ENCODE measurements at places on chromosomes 16 and 17.

DNA sequence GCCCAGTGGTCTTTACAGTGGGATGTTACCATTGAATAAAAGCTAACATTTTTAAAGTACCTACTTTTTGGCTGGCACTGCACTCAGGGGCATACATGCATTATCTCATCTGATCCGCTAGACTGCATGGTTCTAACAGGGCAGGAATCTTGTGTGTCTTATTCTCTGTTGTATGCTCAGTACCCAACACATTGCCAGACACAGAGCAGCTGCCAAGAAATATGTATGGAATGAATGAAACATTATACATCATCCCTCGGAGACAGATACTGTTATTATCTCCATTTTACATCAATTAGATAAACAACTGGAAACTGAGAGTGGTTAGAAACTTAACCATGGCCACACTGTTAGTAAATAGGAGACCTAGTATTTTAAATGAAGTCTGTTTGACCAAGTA is 74.1 kb upstream of the CDH11 start:
- DNase-seq: no peak

GRCh38 chr16:56547120-56547948 is 17.5 kb upstream of the MT4 start:
- DNase-seq: no peak

GRCh38 chr17:43597624-43598356 is 51.6 kb upstream of the ETV4 start:
- DNase-seq: no peak

DNA sequence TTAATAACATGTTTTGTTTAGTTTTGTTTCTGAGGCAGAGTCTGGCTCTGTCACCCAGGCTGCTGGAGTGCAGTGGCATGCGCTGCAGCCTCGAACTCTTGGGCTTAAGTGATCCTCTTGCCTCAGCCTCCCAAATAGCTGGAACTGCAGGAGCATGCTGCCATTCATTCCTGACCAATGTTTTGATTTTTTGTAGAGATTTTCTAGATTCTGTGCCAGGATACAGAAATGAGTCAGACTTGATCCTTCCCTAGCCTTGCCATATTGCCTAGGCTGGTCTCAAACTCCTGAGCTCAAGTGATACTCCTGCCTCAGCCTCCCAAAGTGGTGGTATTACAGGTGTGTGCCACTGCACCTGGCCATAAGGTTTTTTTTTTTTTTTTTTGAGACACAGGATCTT is 17.7 kb downstream of the TAOK1 start:
- DNase-seq: no peak

GRCh38 chr16:85451641-85452363 is 161.3 kb upstream of the GSE1 start:
- no peak for DNase-seq

DNA sequence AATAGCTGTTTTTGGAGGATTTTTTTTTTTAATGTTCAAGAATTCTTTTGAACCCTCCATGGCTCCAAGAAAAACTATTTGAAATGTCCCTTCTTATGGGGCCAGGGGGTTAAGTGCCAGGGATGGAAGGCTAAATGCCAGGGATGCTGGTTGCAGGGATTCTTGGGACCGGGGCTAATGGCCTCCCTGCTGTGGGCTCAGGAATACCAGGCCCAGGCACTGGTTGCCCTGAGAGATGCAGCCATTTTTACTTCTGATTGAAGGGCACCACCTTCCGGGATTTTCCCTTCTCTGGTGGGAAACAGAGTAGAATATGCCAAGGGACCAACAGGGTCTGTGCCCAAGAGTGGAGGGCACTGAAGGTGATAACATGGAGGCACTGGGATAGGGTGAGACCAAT is 10.9 kb upstream of the KAT7 start:
- DNase-seq: no peak

GRCh38 chr17:799261-799660 is 17.1 kb downstream of the MRM3 start:
- DNase-seq: no peak

DNA sequence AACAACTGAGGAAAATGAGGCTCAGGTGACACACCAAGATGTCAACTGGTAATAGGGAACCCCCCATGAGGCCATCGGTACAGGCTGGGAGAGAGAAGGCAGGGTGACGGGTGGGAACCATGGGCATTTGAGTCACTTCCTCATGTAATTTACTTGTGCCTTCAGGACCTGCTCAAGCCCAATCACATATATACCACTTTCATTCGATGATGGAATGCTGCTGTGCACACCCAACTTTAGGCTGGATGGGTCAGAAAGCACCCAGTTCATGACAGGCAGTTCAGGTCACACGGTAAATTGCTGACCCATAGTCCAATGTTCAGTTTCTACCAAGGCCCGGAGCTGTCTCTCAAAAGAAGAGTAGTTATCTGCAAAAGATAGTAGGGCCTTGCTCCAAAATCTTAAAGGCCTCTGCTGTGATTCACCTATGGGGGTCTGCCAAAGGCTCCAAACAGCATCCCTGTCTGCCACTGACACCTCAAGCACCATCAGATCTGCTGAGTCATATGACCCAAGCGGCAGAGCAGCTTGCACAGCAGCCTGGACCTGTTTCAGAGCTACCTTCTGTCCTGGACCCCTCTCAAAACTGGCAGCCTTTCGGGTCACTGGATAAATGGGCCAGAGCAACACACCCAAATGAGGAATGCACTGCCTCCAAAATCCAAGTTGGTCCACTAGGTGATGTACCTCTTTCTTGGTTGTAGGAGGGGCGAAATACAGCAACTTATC is 24.7 kb downstream of the ZZEF1 start:
- no peak for DNase-seq

GRCh38 chr17:44906010-44906646 is 6.9 kb upstream of the EFTUD2 start:
- DNase-seq: no peak

- DNase-seq: no peak
Observed at GRCh38 chr17:48470388-48471034, 40.5 kb upstream of the SKAP1 start.

DNA sequence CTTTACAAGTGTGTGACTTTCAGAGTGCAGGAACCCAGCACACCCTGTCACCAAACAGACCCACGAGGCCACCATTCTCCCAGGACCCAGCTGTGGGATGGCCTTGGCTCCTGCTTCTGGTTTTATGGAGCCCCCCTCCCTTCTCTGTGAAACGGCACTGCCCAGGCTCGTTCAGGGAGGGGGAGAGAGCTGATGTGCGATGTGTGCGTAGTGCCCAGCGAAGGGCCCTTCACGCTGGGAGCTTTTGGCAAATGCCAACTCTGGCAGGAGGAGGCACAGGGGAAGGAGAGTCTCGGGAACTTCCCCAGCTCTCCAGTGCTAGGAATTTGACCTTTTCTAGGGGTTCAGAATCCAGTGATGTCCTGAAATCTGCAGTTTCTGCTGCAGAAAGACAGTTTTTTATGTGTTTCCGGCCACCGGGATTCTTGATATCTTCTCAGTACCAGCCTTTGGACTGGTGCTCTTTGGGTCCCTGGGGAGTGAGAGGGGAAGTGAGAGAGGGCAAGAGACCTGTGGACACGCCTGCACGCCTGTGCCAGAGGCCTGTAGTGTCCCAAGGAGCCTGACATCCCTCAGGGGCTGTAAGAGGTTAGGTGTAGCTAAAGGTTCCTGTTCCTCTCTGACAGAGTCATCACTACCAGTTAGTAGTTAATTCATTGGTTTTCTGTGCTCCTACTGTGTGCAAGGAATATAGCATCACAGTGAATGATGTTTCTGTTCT is 45.1 kb downstream of the CMIP start:
- no peak for DNase-seq

- DNase-seq: no peak
Observed at GRCh38 chr16:1216296-1216619, 8.8 kb downstream of the TPSG1 start.

DNA sequence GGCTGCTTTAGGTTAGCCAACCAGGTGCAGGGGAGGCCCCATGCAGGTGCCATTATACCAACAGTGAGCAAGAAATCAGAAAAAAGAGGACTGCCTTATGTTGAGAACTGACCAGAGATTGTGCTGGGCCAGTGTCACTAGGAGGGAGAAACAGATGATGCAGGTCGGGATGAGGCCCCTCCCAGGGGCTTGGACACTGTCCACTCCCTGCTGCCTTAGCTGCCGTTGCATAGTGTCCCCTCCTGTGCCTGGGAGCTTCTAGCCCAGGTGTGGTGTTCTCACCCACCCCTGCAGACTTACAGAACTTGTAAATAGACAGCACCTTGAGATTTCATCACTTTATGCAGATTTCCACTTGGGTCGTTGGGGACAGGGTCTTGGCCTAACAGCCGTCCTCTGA is 36.7 kb downstream of the PLD6 start:
- no peak for DNase-seq

DNA sequence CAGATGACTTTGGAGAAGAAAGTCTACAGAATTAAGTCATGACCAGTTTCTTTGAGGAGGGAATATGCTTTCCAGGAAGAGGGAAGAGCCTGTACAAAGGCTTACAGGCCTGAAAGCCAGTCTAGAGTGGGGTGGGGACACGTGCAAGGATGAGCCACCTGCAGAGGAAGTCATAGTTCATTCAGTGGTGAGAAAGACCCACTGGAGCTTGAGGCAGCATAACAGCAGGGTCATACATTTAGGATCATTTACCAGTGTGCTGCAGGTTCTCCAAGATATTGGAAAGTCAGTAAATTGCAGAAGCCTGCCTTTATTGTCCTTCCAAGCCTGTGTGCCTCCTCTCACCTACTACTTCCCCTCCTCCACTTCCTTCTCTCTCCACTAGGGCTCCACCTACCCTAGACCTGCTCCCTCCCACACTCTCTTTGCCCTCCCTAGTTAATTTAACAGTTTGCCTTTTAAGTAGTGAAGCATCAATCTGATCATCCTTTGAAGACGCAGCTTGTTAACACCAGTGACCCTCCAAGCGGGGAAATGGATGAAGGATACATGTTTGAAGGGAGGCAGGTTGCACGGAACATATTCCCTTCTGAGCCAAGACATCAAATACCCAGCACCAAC is 40.2 kb downstream of the CDRT15 start:
- no peak for DNase-seq

DNA sequence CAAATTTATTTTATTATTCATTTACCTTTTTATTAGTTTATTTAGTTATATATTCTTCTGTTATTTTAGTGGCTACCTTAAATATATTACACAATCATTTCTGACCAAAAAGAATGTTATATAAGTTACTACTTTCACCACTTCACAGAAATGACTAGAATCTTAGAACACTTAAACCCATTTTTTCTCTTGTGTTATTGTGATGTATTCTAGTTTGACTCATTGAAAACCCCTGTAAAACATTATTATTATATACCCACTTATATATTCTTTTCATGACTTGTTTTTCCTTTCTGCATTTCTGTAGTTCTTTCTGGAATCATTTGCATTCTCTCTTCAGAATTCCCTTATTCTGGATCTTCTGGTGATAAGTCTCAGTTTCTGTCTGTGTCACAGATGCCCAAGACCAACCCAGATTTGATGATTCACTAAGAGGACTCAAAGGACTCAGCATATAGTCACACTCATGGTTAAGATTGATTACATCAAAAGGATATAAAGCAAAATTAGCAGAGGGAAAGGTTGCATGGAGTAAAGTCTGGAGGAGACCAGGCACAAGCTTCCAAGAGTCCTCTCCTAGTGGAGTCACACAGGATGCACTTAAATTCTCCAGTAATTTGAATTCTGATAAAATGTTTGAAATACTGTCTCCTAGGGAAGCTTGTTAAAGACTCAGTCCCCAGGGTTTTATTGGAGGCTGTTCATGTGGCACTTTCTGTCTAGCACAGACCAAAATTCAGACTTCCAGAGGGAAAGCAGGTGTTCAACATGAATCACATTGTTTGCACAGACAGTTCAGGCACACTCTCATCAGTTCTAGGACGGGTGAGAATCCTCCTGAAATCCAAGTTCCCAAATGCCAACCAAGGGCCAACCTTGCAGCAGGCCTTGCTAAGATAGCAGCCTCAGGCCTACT is 7.7 kb downstream of the GINS3 start:
- DNase-seq: no peak

DNA sequence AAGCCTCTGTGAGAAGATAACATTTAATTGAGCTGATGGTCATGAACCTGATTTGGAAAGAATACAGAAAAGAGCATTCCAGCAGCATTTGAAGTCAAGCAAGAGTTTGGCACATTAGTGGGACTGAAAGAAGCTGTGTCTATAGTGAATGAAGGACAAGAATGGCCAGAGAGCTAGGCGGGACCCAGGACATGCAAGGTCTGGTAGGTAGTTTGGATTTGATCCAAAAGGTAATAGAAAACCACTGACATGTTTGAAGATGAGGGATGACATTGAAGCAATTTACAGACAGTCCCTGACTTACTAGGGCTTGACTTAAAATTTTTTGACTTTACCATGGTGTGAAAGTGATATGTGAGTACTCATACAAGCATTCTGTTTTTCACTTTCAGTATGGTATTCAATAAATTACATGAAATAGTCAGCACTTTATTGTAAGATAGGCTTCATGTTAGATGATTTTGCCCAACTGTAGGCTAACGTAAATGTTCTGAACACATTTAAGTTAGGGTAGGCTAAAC is 7.6 kb downstream of the CYB5B start:
- no peak for DNase-seq

- DNase-seq: no peak
Observed at GRCh38 chr16:70687102-70687511, 1.3 kb upstream of the MTSS2 start.

Measured in stimulated activated CD8-positive, alpha-beta memory T cell treated with anti-CD3 and anti-CD28 coated beads, Interleukin-4, amount 100 ng/mL, for 24 hours (primary cell).